Sigmoid colon (tissue), 7 donors: ENCODE measurements at places on chromosomes 1 and 21.

GRCh38 chr1:48571303-48571987 is 99.4 kb upstream of the SPATA6 start:
- H3K27ac ChIP-seq = peak overlapping the region; percentile 49
- DNase-seq = no peak
- no peak overlapping the region for H3K4me3 ChIP-seq

- no peaks in the 10 kb centered on the region for H3K36me3 ChIP-seq
- no peaks in the 10 kb centered on the region for H3K4me1 ChIP-seq
Observed at GRCh38 chr1:83561346-83561745, 437.6 kb downstream of the TTLL7 start.

DNA sequence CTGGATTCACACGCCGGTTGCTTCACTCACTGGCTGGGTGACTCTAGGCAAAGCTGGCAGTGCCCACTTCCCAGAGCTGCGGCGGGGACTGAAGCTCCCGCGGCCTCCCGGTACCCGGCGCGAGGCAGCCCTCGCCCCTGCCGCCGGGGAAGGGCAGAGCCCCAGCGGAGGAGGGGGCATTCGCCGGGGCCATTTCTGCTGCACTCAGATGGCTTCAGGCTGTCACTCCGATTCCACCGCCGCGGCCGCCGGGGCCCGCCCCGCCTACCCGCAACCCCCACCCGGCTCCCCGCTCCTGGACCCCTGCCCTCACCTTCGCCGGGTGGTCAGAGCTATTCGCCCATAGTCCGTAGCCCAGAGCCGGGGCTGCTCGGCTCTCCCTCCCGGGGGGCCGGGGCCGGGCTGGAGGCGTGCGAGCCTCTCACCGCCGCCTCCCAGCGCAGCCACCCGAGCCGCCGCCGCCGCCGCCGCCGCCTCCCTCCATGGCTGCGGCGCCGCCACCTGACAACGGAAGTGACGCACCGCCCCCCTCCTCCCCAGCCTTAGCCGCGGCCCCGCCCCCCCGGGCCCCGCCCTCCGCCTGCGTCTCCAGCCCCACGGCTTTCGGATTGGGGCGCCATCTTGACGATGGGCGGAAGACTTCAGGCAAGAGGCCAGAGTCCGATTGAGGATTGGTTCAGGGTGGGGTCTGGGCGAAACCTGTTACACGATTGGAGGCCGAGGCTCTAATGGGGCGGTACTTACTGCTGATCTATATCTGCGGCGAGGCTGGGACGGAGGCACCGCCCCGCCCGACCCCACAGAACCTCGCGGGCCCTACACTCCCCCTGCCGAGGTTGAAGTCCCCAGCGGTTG is at the start of gene STK40:
Gene STK40 (minus strand): TSS at position 515 of the 855 bp plus-strand sequence. CDS start 24,592 bp downstream, outside the sequence.
- H3K4me1 ChIP-seq = peaks cover 59% of the 10 kb centered on the region
- H3K4me3 ChIP-seq = peak within 1 kb of the TSS; percentile 78
- H3K27me3 ChIP-seq = no peaks in the 10 kb centered on the region
- H3K27ac ChIP-seq = peak within 1 kb of the TSS; percentile 95
- H3K36me3 ChIP-seq = peaks cover 5% of the 10 kb centered on the region

- no peaks in the 10 kb centered on the region for H3K36me3 ChIP-seq
- H3K4me1 ChIP-seq = no peaks in the 10 kb centered on the region
- H3K27ac ChIP-seq = no peak overlapping the region
- H3K27me3 ChIP-seq = no peaks in the 10 kb centered on the region
- peak; percentile 30 for DNase-seq
Observed at GRCh38 chr1:212479188-212479587, 46.5 kb downstream of the NENF start.

- H3K4me3 ChIP-seq = no peak overlapping the region
- no peak for DNase-seq
- H3K27ac ChIP-seq = no peak overlapping the region
- no peaks in the 10 kb centered on the region for H3K4me1 ChIP-seq
- peaks cover 43% of the 10 kb centered on the region for H3K27me3 ChIP-seq
Observed at GRCh38 chr1:31180338-31180737, 59.3 kb downstream of the NKAIN1 start.

DNA sequence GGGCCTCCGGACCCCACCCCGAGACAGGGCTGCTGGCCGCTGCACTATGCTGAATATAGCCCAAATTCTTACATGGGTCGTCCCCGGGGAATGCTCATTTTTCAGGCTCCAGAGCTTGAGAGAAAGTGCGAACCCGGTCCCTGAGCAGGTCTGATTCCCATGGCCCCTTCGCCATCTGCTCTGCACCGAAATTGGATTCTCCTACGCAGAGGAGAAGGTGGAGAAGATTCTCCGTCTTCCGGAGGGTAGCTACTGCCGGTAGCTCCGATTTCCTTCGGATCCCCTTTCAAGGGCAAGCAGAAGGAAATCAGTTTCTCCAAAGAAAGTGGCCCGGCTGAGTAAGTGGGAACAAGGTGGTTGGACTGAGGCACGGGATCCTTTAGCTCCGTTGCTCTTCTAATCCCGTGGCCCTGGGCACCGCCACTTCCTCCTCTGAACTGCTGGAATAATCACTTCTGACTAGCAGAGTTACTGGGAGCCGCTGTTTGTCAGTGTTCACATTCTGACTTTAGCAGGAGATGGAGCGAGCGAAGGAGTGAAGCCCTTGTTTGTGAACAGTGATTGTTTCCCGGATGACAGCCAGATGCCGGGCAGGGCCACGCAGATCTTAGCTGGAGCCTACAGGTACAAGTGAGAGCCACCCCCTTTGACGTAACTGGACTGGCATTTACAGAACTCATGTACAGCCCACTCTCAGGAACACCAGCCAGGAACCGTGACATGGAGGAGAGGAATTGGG is 1.1 kb upstream of the ZNF496 start:
- peaks cover 41% of the 10 kb centered on the region for H3K4me1 ChIP-seq
- H3K4me3 ChIP-seq = peak overlapping the region; percentile 99
- H3K36me3 ChIP-seq = peaks cover 15% of the 10 kb centered on the region
- DNase-seq = peak; percentile 79
- H3K27me3 ChIP-seq = no peaks in the 10 kb centered on the region
- H3K27ac ChIP-seq = peak overlapping the region; percentile 96

DNA sequence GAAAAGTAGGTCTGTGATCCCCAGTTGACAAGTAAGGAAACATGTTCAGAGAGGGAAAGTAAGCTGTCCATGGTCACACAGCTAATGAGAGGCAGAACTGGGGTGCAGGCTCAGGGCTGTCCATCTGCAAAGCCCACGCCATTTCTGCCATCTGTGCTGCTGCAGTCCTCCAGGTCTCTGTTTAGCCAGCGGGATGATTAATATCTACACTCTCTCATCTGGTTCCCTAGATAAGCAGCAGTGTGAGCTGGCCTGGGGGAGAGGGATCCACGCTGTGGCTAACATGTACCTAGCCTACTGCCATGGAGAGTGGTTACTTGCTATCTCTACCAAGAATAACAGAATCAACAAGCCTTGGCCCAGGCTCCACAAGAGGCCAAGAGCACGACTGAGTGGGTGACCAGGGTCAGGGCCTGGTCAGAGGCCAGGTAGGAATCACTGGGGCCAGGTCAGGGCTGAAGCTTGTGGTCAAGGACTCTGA is 75.2 kb downstream of the TRABD2B start:
- no peaks in the 10 kb centered on the region for H3K4me1 ChIP-seq
- DNase-seq = no peak
- no peak overlapping the region for H3K27ac ChIP-seq
- no peaks in the 10 kb centered on the region for H3K27me3 ChIP-seq
- no peak overlapping the region for H3K4me3 ChIP-seq

DNA sequence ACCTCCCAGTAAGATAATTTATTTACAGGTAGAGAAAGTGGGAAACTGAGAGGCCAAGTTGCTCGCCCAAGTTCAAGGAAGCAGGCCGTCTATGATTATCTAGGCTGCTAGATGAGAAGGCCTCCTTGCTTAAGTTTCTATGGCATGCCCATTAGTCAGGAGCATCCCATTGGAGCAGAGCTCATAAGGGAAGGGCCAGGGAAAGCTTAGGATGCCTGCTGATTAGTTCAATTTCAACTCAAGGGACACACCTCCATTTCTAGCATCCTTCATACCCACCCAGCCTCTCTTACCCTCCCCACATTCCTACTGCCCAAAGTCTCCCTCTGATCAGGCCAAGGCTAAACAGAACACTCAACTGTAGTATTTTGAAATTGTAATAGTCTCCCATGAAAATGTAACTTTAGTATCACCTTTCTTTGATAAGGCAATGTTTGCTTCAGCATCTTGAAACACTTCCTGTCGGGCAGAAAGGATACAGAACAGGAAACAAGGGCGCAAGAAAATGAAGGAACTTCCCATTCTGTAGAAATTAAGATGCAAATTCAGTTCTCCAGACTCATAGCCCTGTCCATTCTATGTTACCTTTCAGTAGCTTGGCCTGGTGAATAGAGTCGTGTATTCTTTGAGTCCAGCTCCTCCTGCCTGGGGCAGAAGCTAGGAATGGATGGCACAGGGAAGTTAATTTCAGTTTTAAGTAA is 46.3 kb upstream of the TARBP1 start:
- peak; percentile 14 for DNase-seq
- no peaks in the 10 kb centered on the region for H3K27me3 ChIP-seq
- H3K4me1 ChIP-seq = peaks cover 30% of the 10 kb centered on the region

DNA sequence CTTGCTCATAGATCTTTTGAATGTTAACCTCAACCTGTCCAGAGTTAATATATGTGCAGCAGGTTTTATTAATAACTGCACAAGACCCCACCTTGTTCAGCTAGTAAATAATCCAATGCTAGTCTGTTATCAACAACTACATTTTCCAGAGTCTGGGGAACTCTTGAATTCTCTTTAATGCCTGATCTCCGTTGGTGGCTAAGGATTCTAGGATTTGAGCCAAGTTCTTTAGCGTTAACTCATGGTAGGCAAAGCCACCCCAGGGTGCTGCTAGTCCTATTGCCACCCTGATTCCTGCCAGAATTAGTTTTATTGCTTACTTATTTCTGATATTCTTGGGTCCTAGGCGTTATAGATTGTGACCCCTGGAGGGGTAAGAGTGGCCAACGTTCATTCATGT is 12.8 kb downstream of the BACE2 start:
- no peak overlapping the region for H3K4me3 ChIP-seq
- no peaks in the 10 kb centered on the region for H3K27me3 ChIP-seq

- H3K4me1 ChIP-seq = no peaks in the 10 kb centered on the region
- no peak for DNase-seq
- H3K4me3 ChIP-seq = no peak overlapping the region
- H3K27me3 ChIP-seq = no peaks in the 10 kb centered on the region
- H3K36me3 ChIP-seq = no peaks in the 10 kb centered on the region
- H3K27ac ChIP-seq = no peak overlapping the region
Observed at GRCh38 chr1:230048922-230049321, 18.1 kb upstream of the GALNT2 start.
